ENCODE measurements at places on chromosomes 2 and 18.

DNA sequence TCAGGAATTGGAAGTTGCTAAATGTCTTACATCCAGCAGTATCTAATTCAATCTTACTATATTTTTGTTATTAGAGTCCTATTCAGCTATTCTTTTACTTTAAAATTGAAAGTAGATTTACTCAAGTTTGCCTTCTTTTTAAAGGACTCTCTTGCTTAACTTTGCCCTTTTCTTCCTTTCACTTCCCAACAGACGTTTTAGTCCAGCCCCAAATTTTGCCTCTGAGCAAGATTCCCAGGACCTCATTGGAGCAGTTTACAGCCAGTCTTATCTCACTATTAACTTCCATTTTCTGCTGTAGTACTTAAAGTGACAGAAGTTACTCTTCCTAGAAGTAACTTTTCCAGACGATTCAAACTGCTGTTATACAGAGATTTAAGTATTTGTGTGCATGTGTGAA, 1.7 kb upstream of the PRKD3 start:
- no peaks in the 10 kb centered on the region for H3K36me3 ChIP-seq
- peak overlapping the region; percentile 88 for H3K27ac ChIP-seq
- H3K4me3 ChIP-seq: no peak overlapping the region
- peaks cover 33% of the 10 kb centered on the region for H3K4me1 ChIP-seq
- DNase-seq: peak; percentile 65

- no peak overlapping the region for H3K27ac ChIP-seq
- H3K4me1 ChIP-seq: no peaks in the 10 kb centered on the region
- no peaks in the 10 kb centered on the region for H3K36me3 ChIP-seq
- no peaks in the 10 kb centered on the region for H3K27me3 ChIP-seq
Observed at GRCh38 chr2:8984157-8984556, 19.3 kb downstream of the MBOAT2 start.

DNA sequence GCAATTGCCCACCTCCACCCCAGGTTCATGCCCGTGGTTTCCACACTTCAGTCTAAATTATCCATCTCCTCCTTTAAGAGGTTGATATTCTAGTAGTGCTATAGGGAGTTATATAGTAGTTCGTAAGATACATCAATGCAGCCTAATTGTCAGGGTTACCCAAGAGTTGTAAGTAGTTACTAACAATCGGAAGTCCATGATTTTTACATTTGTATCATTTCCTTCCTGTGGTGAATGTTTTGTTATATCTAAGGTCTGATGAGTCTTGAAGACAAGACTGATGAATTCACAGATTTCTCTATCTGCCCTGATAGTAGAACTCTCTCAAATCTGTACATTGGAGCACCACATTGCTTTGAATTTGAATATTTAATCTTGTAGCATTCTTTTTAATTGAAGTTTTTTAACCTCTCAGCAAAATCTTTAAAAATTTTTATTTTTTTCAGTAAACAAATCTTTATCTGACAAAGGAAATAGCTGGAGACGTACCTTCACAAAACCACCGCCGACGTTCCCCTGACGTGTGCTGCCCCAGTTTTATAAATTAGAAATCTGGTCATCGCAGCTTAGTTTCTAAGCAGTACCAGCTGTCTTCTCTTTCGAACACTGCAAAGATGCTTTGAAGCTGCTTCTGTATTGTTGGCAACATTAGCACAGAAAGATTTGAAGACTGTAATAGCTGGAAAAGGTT, 264.5 kb downstream of the SOCS6 start:
- H3K4me3 ChIP-seq: no peak overlapping the region
- H3K36me3 ChIP-seq: no peaks in the 10 kb centered on the region
- no peaks in the 10 kb centered on the region for H3K27me3 ChIP-seq
- no peak overlapping the region for H3K27ac ChIP-seq
- no peak for DNase-seq

GRCh38 chr18:55246278-55246677, 287.0 kb upstream of the CCDC68 start:
- H3K4me1 ChIP-seq: peaks cover 7% of the 10 kb centered on the region
- no peak overlapping the region for H3K4me3 ChIP-seq
- H3K36me3 ChIP-seq: peaks cover 39% of the 10 kb centered on the region
- no peak overlapping the region for H3K27ac ChIP-seq
- H3K27me3 ChIP-seq: no peaks in the 10 kb centered on the region

GRCh38 chr18:28541276-28541930, 364.5 kb upstream of the CDH2 start:
- no peak overlapping the region for H3K27ac ChIP-seq
- no peaks in the 10 kb centered on the region for H3K36me3 ChIP-seq
- no peak overlapping the region for H3K4me3 ChIP-seq
- no peaks in the 10 kb centered on the region for H3K27me3 ChIP-seq
- DNase-seq: no peak
- no peaks in the 10 kb centered on the region for H3K4me1 ChIP-seq

- no peaks in the 10 kb centered on the region for H3K4me1 ChIP-seq
- H3K27ac ChIP-seq: no peak overlapping the region
- H3K27me3 ChIP-seq: no peaks in the 10 kb centered on the region
Observed at GRCh38 chr2:163779970-163780597, 44.3 kb upstream of the FIGN start.

DNA sequence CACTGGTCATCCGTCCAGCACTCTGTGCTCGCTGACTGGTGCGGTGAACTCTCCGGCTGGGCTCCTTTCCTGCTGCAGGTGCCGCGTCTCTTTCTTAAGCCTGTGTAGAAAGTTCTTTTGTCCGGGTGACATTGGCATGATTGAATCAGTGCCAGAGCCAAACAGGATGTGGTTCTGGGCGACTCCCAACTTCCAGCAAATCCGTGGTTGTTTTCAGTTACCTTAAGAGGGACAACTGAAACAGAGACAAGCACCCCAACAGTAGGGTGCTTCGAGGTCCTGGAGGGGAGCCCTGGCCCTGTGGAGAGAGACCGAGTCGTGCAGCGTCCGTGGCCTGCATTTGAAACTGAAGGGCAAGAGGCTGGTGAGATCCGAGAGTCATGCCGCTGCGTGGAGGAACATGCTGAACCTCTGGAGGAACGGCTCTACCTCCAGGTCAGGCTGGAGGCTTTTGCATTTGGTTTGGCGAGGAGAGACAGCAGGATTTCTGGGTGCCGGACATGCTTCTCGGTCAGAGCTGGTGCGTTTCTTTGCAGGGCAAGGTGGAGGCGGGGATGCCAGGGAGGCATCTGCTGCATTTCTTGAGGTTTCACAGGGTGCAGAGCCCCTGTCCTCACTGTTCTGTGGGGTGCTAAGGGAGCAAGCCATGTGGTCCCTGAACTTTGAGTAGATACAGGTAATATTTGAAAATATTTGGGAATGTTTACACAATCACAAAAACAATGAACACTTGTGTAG, 26.8 kb downstream of the SH3BP4 start:
- peak overlapping the region; percentile 86 for H3K27ac ChIP-seq
- H3K27me3 ChIP-seq: no peaks in the 10 kb centered on the region
- no peak for DNase-seq
- no peaks in the 10 kb centered on the region for H3K36me3 ChIP-seq
- H3K4me1 ChIP-seq: peaks cover 50% of the 10 kb centered on the region

DNA sequence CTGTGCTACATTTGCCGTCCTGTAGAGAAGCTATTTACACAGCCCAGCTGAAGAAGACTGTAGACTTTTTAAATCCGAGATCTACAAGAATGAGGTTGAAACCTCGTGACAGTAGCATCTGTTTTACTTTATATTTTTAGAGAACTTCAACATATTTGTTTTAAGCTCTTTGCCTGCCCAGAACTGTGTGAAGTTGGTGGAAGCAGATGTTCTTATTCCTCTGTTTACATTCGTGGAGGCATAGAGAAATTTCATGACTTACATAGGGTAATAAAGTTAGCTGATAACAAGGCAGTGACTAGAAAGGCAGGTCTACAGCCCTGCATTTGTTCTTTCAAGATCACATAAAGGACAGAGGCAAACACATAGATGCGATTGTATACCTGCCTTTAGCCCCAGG, 47.0 kb upstream of the MAP3K20 start:
- H3K27me3 ChIP-seq: no peaks in the 10 kb centered on the region
- H3K4me1 ChIP-seq: peaks cover 40% of the 10 kb centered on the region
- no peak for DNase-seq
- no peaks in the 10 kb centered on the region for H3K36me3 ChIP-seq

- no peak overlapping the region for H3K27ac ChIP-seq
- no peaks in the 10 kb centered on the region for H3K4me1 ChIP-seq
- no peak overlapping the region for H3K4me3 ChIP-seq
Observed at GRCh38 chr2:134532537-134532936, 186.3 kb downstream of the TMEM163 start.

DNA sequence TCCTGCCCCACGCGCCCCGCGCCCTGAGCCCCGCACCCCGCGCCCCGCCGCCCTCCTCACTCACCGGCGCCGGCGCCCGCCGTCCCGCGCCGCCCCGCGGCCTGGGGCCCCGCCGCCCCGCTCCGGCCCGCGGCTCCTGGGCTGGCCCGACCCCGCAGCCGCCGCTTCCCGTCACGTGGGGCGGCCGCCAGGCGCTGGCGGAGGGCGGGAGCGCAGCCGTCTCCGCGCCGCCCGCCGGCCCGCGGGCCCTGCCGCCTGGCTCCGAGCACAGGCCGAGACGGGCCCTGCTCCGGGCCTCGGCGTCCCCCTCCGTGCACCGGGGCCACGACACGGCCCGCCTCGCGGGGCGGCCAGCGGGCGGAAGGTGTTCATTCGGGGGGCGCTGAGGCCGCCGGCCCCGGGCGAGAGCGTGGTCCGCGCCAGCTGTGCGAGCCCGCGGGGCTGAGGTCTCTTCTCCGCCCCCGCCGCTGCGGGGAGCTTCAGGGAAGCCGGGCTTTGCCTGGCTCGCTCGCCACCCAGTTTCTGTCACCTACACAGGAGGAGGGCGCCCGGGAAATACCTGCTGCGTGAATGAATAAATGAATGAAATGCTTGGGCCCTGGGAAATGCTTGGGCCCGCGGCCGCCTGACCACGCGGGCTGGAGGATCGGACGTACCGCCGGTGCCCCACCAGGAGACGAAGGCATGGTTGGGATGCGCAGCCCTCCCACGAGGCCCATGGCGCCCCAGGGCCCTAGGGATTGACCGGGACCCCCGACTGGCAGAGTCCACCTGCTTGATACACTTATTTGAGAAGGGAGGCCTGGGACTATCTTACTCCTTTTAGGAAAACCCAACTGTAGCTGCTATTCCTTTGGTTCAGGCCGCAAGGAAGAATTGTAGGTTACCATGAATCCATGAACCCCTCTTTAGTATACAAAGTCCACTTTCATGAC, at the start of gene TGFBRAP1:
TSS of gene TGFBRAP1 (minus strand) at position 175 of the 935 bp plus-strand sequence. CDS start 21,434 bp downstream, outside the sequence.
- DNase-seq: peak; percentile 61
- H3K4me3 ChIP-seq: peak within 1 kb of the TSS; percentile 65
- peak within 1 kb of the TSS; percentile 87 for H3K27ac ChIP-seq
- peaks cover 26% of the 10 kb centered on the region for H3K4me1 ChIP-seq
- H3K36me3 ChIP-seq: no peaks in the 10 kb centered on the region
- H3K27me3 ChIP-seq: no peaks in the 10 kb centered on the region

Data from heart left ventricle (tissue), 16 donors.